B cell (primary cell): ENCODE measurements at places on chromosomes 13 and 19.

DNA sequence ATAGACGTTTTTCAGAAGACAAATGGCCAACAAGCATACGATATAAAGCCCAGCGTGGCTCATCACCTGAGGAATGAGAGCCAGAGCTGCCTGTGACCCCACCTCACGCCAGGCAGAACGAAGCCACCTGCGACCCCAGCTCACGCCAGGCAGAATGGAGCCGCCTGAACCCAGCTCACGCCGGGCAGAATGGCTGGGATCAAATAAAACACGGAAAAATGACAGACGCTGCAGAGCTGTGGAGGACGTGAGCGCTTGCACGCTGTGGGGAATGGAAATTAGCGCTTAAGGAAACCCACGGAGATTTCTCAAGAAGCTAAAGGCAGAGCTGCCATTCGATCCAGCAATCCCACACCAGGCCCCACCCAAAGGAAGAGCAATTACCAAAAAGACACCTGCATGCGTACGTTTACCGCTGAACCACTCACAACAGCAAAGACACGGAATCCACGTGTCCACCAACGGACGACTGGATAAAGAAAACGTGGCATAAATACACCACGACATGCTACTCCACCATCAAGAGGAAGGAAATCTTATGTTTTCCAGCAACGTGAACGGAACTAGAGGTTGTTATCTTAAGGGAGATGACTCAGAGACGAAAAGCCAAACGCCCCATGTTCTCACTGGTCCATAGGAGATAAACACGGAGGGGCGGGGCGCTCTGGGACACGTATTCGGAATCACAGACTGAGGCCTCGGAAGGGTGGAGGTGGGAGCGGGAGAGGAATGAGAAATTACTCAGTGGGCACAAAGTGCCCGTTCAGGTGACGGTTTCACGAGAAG lies 30.7 kb upstream of the C13orf46 start:
- DNase-seq = no peak

GRCh38 chr19:13621413-13621812 lies 115.1 kb upstream of the CACNA1A start:
- no peak for DNase-seq

DNA sequence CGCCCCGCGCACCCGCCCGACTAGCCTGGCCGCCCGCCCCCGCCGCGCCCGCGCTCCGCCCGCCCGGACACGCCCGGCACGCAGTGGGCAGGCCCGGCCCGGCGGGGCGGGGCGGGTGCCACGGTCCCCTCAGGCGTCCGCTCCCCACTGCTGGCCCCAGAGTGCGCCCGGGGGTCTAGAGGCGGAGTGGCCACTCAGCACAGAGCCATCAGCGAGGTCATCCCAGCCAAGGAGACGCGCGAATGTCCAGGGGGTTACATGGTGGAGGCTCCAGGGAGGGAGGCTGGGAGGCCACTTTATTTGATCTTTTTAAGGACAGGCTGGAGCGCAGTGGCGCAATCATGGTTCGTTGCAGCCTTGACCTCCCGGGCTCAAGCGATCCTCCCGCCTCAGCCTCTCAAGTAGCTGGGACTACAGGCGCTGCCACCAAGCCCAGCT lies 236 bp upstream of the TINCR start:
- no peak for DNase-seq

- DNase-seq = no peak
Measured at GRCh38 chr19:23260956-23261355, 10.8 kb upstream of the ZNF724 start.
